ENCODE measurements at places on chromosomes 4 and X. TPM values are rescaled to one million over a fixed set of nuclear protein-coding genes. Genes with fewer than 3 reads are reported as not detected.

- DNase-seq: no peak
Measured at GRCh38 chrX:40224658-40225057, 126.9 kb upstream of the BCOR start.

DNA sequence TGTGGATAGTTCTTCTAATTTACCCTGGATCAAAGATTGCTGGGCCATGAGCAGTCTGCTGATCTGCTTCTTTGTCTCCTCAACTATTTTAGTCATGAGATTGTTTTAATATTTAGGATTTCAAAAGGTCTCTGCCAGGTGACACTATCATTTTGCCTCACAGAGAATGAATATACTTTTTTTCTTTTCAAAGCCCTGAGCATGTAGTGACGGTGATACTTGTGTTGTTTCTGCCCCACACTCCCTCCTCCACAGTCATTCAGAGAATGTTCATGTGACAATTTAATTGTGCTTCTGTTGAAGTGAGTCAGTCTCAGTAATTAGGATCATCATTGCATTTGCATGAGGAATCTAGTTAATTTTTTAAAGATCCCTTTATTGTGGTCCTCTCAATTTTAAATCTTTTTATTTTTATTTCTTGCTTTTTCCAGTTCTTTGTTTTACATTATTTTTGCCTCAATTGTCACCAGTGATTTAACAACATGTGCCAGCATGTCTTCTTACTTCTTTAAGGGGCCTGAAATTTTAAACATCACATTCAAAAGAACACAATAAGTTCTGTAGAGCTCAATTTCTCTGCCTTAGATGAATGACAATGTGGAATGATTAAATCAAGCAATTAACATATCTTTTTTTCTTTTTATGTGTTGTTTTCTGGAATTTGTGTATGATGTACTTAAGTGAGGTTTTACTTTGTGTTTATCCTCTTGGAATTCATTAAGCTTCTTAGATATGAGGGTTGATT, 12.3 kb downstream of the MMRN1 start:
- DNase-seq: no peak

GRCh38 chrX:15952212-15952611, 97.6 kb upstream of the AP1S2 start:
- no peak for DNase-seq

- peak; percentile 1 for DNase-seq
Measured at GRCh38 chrX:113305496-113305895, 464.9 kb upstream of the AMOT start.

- DNase-seq: no peak
Measured at GRCh38 chr4:18213576-18214198, 192.1 kb upstream of the LCORL start.

- no peak for DNase-seq
Measured at GRCh38 chrX:43618366-43619205, 37.5 kb upstream of the MAOA start.

GRCh38 chr4:138751309-138751708, 264.3 kb upstream of the NOCT start:
- no peak for DNase-seq

DNA sequence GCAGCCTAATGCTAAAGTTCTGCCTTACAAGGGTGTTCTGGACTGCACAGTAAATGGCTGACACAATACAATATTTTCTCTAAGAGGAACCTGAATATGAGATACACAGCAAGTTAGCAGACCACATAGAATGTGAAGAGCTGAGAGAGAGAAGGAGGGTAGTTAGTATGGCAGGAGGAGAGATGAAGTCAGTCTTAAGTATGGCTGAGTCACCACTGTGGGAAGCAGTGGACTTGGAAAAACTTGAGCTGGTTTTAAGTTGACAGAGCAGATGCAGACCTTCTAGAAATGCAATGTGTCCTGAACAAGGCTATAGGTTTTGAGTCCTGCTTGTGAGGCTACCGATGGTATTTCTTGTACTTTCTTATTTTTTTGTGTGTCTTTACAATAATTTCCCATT, 172.5 kb downstream of the SH2D1A start:
- no peak for DNase-seq

GRCh38 chr4:31737419-31737818, 1017.2 kb downstream of the PCDH7 start:
- no peak for DNase-seq

DNA sequence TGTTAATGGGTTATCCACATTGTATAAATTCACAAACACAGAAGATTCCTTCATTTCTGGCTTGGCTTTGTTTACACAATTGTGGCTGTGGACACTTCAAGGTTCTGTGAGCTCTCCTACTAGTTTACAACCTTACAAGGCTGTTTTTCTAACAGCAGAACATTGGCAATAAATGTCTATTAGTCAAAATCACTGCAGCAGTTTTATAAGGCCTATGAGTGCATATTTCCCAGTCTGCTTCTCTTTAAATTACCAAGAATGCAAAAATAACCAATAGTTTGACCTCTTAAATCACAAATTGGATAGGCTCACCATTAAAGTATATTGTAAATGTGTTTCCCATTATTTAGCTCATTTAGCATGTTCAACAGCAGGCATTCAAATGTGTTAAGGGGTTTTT, 239.2 kb downstream of the DKK2 start:
- no peak for DNase-seq

DNA sequence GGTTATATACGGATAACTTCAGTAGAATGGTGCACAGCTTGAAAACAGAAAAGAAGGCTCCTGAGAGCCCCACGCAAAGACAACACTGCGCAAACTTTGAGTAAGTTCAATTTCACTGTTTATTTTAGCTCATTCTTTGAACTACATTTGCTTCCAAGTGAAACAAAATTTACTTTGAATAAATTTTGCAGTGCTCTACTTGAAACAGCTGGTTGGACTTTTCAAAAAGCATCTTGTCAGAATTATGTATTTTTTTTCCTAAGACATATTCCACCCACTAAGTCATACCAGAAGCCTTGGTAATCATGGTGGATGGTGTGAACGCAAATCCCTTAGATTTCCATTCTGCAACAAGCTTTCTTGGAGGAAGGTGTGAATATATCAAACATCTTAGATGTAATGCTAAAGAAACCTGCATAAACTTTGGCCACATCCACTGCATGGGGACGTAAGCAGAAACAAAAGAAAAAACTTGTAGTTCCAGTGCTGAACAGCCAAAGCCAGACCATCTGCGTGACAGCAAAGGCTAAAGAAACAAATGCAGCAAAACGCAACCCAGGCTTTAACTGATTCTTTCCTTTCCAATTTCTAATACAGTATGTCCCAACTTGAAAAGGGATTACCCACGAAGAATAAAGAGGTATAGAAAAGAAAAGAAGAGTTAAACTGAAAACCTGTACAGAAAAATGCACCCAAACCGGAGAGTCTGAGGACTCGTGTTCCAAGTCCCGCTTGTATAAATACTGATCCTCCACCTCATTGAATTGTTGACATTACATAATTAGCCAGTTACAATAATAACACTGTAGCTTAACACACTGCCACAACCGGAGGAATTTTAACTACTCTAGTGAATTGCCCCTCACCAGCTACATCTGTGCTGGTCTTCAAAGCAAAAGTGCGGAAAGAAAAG, 90.9 kb downstream of the SH3RF1 start:
- DNase-seq: no peak

DNA sequence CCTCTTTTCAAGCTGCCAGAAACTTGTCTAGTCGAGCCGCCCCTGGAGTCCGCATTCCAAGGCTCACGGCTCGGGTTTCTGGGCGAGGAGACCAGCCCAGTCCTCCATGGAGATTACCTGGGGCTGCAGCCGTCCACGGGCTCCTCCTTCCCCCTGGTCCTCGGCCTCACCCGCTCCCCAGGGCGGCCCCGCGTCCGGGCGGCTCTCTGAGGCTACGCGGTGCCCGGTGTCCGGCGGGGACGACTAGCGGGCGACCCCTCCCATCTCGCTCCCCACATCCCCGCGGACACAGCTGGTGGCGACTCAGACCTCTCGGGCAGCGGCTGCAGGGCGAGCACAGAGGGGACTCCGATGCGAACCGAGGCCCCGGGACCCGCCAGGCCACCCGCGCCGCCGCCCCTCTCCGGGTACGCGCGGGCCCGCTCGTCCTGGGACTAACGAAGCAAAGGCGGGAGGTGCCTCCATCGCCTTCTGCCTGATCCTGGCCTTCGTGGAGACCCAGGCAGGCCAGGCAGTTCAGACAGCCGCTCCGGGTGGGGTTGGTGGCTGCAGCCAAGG, 159.4 kb downstream of the TRAM1L1 start:
- no peak for DNase-seq

- DNase-seq: peak; percentile 55
Measured at GRCh38 chr4:85777908-85778631, 303.1 kb downstream of the ARHGAP24 start.

DNA sequence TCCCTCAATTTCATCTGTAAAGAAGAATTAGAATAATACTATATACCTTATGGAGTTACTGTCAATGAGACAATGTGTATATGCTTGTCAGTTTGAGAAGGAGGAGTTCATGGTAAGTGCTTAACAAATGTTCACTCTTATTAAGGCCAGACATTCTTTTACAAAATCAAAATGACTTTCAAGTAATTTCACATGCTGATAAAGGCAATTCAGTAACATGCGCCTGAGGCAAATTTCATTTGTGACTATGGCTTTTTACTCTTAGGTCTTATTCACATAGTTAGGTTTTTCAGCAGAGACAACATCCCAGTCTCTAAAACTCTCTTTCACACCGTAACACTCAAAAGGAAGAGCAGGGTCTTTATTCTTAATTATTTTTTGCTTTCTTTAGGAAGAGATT, 174.4 kb downstream of the CAMK2D start:
- no peak for DNase-seq

GRCh38 chr4:7365462-7366179, 69.1 kb downstream of the PSAPL1 start:
- no peak for DNase-seq

- no peak for DNase-seq
Measured at GRCh38 chrX:46584736-46585135, 11.2 kb downstream of the CHST7 start.

DNA sequence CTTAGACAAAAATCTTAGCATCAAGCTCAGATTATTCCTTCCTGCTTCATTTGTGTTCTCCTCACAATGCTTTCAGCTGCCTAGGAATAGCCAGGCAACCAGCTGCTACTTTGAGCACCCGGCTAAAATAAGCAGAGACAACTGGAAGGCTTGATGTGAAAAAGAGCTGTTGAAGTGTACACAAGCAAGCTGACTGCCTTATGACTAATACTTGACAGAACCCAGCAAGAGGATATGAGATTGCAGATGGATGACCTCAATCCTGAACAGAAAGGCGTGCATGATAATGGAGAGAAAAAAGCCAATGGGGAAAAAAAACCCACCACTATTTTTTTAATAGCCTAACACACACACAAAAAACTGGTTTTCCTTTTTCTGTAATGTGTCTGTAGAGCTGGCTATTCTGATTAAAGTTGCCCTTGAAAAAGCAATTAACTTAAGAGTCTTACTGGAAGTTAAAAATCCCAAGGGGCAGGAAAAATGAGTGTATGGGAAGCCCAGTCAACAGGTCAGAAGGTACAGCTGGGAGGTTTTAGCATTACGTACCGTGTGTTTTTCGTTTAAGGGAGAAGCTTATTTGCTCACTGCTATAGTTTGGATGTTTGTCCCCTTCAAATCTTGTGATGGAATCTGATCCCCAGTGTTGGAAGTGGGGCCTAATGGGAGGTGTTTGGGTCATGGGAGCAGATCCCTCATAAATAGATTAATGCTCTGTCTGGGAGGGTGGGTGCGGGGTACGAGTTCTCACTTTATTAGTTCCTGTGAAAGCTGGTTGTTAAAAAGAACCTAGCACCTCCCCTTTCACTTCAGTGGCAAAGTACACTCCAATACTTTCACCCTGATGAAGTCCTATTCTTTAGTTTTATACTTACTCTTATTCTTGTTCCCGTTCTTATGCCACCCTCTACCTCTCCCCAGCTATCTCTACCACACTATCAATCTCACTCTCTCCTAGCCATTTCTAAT, 37.1 kb upstream of the HERC6 start:
- peak; percentile 86 for DNase-seq

- DNase-seq: no peak
Measured at GRCh38 chrX:10548688-10549087, 71.7 kb downstream of the MID1 start.

GRCh38 chr4:56444719-56445118, 8.7 kb downstream of the PAICS start:
- no peak for DNase-seq

GRCh38 chr4:158181906-158182305, 9.1 kb upstream of the GASK1B start:
- no peak for DNase-seq

DNA sequence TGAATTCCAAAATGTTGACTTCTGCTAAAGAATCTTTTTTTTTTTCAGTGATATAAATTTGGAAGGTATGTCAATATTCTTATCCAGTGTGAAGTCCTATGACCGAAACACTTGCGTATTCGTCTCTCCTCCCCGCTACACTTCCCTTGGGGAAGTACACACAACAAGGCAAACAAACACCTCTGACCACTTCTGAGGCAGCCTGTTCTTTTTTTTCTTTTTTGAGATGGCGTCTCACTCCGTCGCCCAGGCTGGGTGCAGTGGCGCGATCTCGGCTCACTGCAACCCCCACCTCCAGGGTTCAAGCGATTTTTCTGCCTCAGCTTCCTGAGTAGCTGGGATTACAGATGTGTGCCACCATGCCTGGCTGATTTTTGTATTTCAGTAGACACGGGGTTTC, 78.1 kb upstream of the DHRSX start:
- DNase-seq: no peak

- DNase-seq: no peak
Measured at GRCh38 chr4:31692399-31692940, 972.3 kb downstream of the PCDH7 start.

DNA sequence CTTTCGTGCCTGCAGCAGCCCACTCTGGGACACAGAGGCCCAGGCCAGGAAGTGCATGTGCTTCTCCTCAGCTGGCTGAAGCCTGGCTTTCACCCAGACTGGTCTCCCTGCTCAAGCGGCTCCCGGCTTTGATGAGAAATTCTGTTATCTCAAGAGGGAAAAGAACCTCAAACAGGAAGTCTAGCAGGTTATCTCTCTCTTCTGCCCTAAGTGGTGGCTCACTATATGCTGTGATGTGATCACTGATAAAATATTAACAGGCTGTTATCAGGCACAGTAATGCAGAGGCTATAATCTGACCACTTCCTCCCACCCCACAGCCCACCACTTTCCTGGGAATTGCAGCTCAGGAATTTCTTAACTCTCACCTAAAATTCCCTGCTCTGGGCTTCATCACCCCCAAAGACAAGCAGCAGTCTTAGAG, 13.3 kb downstream of the CLDN2 start:
- peak; percentile 26 for DNase-seq

The GPR82 gene
- not detected for total RNA-seq

The TGIF2LX gene
- not detected for total RNA-seq

The GJB1 gene
- total RNA-seq: not detected

The FAAH2 gene
- 1.1 TPM for total RNA-seq

The PRIMPOL gene
- 16.8 TPM for total RNA-seq

The DNAAF6 gene
- not detected for total RNA-seq

The FAM184B gene
- total RNA-seq: not detected

The SLC25A53 gene
- 10.7 TPM for total RNA-seq

The GYPE gene
- 0.17 TPM for total RNA-seq

The TRIM60 gene
- total RNA-seq: not detected
